ENCODE measurements at places on chromosomes 3 and 15.

- DNase-seq = no peak
Observed at GRCh38 chr3:52193065-52193464, 4.9 kb upstream of the ALAS1 start.

GRCh38 chr3:182413061-182413460, 380.2 kb upstream of the ATP11B start:
- DNase-seq = no peak

DNA sequence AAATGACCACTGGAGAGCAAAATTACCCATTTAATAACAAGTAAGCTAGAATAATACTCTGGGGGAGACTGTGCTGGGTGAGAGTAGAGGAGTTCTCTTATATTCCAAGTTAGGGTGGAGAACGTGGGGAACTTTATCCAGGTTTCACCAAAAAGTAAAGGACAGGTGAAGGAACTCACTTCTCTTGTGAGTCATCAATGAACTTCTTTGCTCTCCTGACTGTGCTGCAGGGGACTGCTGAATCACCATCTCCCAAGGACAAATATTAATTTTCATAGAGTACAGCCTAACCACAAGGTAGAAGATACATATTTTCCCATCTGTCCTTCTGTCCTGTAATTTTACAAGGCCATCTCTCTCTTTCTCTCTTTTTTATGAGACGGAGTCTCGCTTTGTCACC, 8.3 kb upstream of the PDCD6IP start:
- DNase-seq = no peak

DNA sequence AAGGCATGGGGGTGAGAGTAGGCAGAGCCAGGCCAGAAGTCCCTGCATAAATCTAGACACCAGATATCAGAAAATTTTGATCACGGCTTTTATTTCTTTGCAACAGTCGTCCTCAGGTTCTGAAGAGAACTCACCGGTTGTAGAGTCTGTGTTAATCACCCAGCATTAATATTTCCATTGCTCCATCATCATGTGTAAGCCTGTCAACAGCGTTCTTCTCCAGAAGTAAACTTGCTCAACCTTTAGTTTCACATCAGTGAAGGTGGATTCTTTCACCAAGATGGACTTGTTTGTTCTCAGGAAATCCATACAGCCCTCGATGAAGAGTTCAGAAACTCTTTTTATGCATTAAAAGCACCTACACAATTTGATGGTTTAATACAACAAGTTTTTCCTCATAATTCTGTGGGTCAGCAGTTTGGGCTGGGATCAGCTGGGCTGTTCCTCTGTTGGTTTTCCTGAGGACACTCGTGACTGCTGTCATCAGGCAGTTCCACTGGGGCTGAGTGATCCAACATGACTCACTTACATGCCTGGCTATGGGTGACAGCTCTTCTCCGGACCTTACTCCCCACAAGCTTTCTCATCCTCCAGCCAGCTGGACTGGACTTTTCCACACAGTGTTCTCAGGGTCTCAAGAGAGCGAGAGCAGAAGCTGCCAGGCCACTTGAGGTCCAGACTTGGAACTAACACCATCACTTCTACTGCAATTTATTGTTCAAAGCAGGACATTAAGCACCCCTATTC, 303.4 kb downstream of the ZNF621 start:
- no peak for DNase-seq

DNA sequence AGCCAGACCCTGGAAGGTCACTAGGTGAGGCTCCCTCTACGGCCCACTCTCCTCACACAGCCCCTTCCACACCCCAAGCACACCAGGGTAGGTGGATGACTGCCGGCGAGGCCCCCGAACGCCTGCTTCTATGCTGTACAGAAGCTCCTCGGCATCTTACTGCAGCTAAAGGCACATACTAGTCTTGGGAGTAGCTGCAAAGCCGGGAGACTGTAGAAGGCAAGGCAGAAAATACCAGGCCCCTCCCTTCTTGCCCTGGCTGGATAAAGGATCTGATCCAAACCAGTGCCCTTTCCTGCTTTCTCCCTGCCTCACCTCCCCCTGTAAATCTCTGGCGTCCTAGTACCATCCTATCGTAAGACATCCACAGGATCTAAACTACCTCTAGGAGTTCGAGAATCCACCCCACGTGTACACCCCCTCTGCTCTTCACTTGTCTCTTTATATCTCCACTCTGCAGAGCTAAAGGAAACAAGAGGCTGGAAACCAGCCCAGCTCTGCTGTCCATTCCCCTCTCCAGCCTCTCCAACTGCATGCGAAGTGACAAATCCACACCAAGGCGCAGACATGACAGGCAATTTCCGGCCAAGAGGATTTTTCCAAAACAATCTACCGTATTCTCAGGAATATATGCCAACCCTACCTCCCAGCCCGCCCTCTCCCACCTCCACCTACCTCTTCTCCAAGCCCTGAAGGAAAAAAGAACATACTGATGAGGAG, 11.8 kb downstream of the TNK2 start:
- no peak for DNase-seq

DNA sequence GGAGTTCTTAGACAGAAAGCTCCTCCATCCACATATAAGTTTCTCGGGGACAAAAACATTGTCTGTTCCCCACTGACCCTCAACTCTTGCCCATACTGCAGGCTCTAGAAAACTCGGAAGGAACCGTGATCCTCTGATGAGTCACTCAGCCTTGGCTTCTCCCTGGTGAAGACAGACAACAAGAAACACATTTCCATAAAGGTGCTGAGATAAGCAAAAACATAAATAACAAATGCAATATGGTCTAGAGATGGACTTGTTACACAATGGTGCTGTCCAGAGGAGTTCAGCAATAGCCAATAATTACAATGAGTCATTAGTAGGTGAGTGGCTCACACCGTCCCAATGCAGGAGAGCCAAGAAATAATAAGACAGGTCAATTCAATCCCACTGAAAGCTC, 43.7 kb downstream of the MAGI1 start:
- no peak for DNase-seq

- DNase-seq = no peak
Observed at GRCh38 chr15:91908391-91908790, 54.9 kb downstream of the SLCO3A1 start.

DNA sequence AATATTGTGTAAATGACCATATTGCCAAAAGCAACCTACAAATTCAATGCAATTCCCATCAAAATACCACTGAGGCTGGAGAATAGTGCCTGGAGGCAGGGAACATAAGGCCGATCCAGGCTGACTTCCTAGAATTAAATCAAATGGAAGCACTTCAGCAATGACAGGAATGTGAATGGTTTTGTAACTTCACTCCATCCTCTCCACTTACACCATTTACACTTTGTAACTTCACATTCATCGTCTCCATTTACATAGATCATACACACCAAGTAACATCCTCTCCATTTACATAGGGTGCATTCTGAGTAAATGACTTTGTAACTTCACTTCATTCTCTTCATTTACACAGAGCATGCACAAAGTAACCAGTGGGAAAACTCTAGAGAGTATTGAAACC, 11.6 kb downstream of the STRIT1 start:
- no peak for DNase-seq

- DNase-seq = no peak
Observed at GRCh38 chr3:14902719-14903118, 44.7 kb upstream of the NR2C2 start.

- no peak for DNase-seq
Observed at GRCh38 chr3:20240154-20240883, 54.3 kb upstream of the SGO1 start.

DNA sequence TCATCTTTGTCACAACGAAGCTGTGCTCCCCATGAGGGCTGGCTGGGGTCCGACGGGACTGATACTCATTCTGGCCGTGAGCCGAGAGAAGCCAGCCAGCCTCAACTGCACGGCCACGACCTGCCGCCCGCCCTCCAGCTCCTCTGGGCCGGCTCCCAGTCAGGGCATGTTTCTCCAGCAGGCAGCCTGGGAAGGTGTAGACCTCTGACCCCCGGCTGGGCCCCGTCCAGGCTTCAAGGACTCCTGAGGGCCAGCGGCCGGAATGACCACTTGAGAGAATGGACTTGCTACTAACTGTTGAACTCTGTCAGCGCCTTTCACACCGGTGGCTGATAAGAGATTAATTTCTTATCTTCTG, 18.1 kb upstream of the MUC4 start:
- DNase-seq = no peak

GRCh38 chr3:186567072-186567921, at the start of gene TBCCD1:
Gene TBCCD1 (minus strand): TSS chr3:186567339. CDS start chr3:186564329, 3,010 bp downstream.
- DNase-seq = peak; percentile 83

DNA sequence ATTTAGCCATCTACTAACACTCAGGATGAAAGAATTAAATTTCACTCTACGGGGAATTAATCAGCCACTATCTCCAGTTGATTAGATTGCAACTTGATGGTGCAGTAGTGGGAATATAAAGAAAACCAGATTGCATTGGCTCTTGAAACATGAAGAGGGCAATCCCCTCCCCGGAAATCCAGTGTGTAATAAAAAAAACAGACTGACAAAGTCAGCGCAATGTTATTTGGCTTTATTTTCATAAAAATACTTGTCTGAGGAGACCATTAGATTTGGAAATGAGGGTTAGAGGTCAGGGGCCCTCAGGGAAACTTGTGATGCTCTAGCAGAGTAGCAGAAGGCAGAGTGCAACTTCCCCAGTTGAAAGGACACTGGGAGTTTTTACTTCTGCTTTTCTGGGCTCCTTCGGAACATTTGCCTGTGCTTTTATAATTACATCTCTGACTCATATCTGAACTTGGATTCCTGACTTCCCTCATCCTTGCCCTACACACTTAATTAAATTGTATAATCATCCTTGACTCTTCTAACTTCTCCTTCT, 326.8 kb downstream of the TUSC7 start:
- no peak for DNase-seq

- no peak for DNase-seq
Observed at GRCh38 chr3:42497009-42497731, 5.3 kb upstream of the VIPR1 start.

DNA sequence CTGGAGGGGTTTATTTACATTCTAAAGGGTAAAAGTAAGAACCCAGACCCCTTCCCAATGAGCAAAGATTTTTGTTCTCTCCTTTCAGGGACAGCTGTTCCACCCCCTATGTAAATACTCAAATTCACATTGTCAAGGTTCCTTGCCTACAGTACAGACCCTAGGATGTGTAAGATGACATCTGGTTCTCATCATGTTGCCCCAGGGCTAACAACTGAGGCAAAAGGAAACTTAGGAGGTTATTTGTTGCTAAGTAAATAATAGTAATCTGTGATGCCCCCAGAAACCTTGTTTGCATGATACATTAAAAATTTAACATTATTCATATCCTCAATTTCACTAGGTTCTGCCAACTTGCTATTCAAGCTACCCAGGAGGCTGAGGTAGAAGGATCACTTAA, 135.0 kb upstream of the CCNL1 start:
- DNase-seq = no peak

Data from stimulated activated CD8-positive, alpha-beta memory T cell treated with anti-CD3 and anti-CD28 coated beads, Interleukin-15, amount 100 ng/mL, for 4 hours (primary cell).